Activated CD8-positive, alpha-beta memory T cell treated with anti-CD3 and anti-CD28 coated beads for 4 hours (primary cell): ENCODE measurements at places on chromosomes 4 and X.

- no peak for DNase-seq
These were observed at the start of gene PCDH10 for GRCh38 chr4:133148690-133149363. Gene PCDH10 (plus strand): TSS chr4:133149294. CDS start chr4:133150141, 847 bp downstream.

DNA sequence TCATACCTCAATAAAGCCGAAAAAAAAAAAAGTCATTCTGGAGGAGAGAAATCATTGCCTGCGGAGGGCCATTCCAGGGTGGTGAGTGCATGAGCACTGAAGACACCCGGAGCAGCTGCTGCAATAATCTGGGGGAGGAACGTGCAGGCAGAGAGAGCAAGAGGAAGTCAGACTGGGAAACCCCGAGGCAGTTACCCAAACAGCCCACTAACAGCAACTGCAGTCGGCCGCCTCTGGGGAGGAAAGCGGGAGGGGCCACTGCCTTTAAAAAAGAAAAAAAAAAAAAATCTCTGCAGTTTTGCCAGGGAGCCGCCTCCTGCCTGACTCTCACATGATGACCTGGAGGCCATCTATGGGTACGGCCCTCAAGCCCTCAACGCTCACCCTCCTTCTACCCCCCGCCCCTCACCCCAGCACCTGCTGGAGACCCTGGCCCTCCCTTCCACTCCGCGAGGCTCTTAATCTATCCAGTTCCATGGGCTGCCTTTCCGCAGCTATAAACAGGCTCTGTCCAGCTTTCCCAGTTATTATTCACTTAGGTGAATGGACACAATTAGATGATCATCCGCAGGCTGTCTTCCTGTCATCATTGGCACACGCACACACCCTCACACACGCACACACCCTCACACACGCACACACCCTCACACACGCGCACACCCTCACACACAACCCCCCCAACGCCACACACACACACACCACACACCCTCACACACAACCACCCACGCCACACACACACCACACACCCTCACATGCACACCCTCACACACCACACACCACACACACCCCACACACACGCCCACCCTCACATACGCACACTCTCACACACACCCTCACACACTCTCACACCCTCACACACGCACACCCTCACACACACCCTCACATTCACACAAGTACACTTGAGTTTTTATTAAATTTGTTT, 3.4 kb upstream of the AVPR2 start:
- DNase-seq = peak; percentile 46

- no peak for DNase-seq
These were observed 135.0 kb downstream of the IDS start for GRCh38 chrX:149370097-149370496.

GRCh38 chr4:111018216-111018615, 395.3 kb upstream of the PITX2 start:
- no peak for DNase-seq

- no peak for DNase-seq
These were observed 902 bp upstream of the LARP1B start for GRCh38 chr4:128060121-128060698.

- DNase-seq = no peak
These were observed 28.2 kb downstream of the SH3TC1 start for GRCh38 chr4:8227201-8227770.

- DNase-seq = no peak
These were observed 293.4 kb upstream of the BOD1L1 start for GRCh38 chr4:13920901-13921300.

- DNase-seq = no peak
These were observed 8.4 kb upstream of the VSIG1 start for GRCh38 chrX:108036298-108036973.

- no peak for DNase-seq
These were observed 7.0 kb upstream of the FRYL start for GRCh38 chr4:48787056-48787455.

GRCh38 chrX:25442499-25442898, 426.7 kb upstream of the ARX start:
- no peak for DNase-seq

- DNase-seq = no peak
These were observed 80.4 kb downstream of the SHROOM2 start for GRCh38 chrX:9866633-9867032.
